ENCODE measurements at places on chromosomes 4 and X.

DNA sequence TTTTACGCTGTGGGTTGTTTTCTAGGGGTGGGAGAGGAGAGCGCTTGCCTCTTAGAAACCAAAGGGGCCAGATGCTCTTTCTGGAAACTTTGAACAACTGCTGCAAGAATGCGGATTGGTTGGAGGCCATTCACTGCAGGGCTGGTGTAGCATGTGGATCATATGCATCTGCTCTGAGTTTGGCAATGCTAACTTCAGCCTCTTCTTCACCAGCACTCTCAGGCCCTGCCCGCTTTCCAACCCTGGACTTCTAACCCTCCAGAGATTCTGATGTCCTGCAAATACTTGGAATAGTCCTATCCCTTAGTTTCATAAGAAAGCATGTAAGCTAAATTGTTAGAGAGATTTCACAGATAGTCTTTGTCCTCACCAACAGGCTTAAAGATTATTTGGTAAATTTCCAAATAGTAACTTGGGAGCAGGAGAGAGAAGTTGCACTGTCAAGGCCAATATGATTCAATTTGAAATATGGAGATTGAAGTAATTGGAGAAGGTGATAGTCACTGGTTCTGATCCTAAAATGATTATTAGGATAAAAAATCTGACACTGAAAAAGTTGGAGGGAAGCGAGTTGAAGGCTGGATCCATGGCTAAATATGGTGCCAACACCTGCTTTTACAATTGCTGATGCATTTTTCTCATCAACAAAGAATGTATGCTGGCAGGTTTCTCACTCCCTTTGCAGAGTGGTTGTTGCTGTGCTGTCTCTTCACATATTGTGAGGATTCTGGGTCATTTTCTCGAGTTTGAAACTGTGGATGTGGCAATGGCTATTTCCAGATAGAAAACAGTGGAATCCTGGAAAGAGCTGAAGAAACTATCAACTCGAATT is 210.4 kb downstream of the PTTG2 start:
- DNase-seq = no peak

DNA sequence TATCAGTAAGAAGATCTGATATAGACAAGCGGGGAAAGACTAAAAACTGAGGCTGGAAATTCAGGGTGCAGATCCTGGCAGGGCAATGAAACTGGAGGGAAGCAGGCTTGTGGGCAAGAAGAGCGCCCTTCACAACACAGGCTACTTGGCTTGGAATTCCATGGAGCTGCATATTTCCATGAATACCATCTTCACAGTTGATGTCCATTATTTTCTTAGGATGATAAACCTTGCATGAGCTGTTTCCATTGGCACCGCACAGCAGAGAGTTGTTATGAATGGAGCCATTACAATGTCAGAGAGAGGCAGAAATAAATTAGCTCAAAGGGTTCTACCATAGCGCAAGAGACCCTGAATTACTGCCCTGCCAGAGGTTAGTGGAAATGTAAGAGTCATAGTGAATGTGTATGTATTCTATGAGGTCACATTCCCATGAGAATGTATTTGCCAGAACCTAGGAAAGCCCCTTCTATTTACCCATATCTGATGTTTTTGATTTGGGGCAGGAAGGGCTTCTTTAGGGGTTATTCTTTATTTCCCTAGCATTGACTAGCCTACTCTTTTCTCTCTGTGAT is 215.6 kb downstream of the PALLD start:
- no peak for DNase-seq

- no peak for DNase-seq
These were observed 22.4 kb downstream of the AFF1 start for GRCh38 chr4:86957215-86957614.

GRCh38 chr4:61277785-61278760 is 77.9 kb downstream of the ADGRL3 start:
- no peak for DNase-seq

- no peak for DNase-seq
These were observed 287.2 kb downstream of the FRMPD4 start for GRCh38 chrX:12425496-12425895.

GRCh38 chr4:27145597-27145996 is 285.0 kb downstream of the STIM2 start:
- no peak for DNase-seq

DNA sequence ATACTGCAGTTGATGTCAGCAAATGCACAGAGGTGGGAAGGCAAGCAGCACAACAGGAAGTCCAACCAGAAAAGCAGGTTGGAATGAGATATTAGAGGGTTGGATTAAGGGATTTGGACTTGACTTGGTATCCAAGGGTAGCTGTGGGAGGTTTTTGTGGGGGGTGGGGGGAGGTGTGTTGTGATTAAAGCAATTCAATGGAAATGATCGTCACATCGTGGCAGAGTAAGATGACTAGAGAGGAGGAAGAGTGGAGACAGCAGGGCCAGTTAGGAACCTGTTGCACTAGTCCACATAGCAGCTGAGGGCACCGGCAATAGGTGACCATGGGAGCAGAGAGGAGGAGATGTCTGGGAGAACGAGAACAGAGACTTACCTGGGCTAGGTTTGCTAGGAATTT is 2.4 kb downstream of the SLC25A43 start:
- DNase-seq = no peak

DNA sequence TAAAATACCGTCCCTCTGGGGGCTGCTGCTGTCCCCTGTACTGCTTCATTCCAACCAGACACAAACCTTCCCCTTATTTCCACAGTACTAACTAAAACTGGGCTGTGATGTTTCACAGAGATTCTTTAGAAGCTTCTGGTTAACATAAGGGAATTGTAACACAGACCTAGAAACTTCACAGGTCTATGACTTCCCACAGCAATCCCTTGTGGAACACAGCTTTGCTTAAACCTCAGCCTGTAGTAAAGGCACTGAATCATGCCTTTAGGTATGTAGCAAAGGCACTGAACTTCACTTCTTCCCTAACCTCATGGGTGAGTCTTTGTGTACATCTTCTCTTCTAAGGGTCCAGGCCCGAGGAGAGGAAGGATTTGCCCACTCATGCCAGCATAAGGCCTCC is 49.4 kb downstream of the SPINK2 start:
- no peak for DNase-seq

DNA sequence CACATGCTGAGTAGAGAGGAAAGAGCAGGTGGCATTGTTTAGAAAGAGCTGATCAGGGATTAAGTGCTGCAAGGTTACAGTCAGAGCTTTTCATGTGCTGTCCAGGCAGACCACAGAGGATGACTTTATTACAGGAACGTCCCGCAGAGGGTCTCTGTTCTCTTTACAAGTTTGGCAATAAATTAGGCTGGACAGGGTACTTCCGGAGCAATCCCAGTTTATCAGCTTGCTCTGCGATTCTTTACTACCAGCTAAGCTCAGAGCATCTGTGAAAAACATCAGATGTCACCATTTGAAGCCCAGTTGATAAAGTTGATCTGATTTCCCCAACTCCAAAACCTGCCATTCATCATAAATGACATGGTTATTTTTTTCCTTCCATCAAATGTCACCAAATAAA is 633.1 kb downstream of the NLGN4X start:
- DNase-seq = no peak

DNA sequence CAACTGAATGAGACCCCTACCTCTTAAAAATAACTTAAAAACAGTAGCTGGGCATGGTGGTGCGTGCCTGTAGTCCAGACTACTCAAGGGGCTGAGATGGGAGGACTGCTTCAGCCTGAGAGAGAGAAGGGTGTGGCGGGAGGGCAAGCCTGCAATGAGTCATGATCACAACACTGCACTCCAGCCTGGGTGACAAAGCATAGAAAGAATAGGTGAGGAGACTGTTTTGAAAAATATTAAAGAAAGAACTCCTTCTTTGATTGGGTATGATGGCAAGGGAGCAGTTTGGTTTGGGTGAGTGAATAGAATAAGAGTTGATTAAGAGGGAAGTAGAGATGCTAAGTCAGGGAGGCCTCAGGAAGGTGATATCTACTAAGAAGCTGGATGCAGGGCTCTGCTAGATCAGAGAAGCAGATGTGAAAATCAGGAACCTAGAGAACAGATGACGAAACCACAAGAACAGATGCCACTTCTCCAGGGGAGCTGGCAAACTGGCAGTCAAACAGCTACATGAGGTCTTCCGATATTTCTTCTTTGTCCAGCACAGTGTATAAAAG is 318.6 kb downstream of the OPHN1 start:
- no peak for DNase-seq

GRCh38 chr4:144820728-144821085 is 174.8 kb downstream of the HHIP start:
- DNase-seq = no peak

- DNase-seq = no peak
These were observed 100.1 kb downstream of the CXXC4 start for GRCh38 chr4:104394406-104395167.

All from activated T-helper 2 cell treated with anti-CD3 and anti-CD28 coated beads, Interferon-gamma antibody, Interleukin-2, Interleukin-4, amounts not matched to agents 10 μg/mL and 5 μg/mL and 100 μg/mL, durations not matched to agents 14 hours and 24 hours and 36 hours (primary cell).